ENCODE measurements at places on chromosomes 13 and 19.

DNA sequence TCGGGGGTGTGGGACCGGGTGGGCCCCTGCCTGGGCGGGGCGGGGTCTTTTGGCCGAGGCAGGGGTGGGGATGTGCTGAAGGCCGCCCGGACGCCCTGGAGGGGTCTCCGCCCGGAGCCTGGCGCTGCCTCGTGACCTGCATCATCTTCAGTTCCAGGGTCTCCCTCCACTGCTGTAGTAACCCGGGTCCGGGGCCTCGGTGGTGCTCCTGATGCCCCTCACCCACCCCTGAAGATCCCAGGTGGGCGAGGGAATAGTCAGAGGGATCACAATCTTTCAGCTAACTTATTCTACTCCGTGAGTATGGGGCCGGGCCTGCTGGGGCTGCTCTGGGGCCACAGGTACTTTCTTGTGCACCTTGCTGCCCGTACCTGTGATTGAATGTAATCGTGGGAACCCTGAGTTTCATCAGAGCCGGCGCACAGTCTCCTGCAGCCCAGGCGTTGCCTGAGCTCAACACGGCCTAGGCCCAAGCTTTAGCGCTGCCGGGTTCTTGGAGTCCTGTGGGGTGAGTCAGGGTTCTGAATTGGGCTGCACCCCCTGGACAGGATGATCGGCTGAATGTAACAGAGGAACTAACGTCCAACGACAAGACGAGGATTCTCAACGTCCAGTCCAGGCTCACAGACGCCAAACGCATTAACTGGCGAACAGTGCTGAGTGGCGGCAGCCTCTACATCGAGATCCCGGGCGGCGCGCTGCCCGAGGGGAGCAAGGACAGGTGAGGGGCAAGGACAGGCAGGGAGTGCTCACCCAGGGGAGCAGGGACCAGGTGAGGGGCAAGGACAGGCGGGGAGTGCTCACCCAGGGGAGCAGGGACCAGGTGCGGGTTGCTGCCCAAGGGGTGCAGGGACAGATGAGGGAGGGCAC, 10.5 kb downstream of the PEAK3 start:
- no peak for DNase-seq

DNA sequence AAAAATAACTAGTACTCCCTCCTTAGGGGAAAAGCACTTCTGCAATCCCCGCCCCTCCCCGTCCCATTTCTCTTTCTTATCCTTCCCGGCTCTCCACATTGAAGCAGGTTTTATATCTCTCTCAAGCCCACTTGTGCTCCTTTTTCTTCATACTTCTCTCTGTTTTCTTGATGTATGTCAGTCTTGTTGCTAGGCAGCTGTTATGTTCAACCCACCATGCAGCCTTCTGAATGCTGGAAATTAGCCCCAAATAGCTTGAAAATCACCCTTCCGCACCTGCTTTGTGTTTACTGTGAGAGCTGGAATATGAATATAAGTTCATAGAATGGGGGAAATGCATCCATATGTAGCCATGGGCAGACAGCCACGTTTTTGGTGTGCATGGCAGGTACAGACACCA, 461.4 kb downstream of the MYO16 start:
- no peak for DNase-seq

GRCh38 chr13:46712524-46712923, 84.4 kb downstream of the ESD start:
- DNase-seq, result no peak

DNA sequence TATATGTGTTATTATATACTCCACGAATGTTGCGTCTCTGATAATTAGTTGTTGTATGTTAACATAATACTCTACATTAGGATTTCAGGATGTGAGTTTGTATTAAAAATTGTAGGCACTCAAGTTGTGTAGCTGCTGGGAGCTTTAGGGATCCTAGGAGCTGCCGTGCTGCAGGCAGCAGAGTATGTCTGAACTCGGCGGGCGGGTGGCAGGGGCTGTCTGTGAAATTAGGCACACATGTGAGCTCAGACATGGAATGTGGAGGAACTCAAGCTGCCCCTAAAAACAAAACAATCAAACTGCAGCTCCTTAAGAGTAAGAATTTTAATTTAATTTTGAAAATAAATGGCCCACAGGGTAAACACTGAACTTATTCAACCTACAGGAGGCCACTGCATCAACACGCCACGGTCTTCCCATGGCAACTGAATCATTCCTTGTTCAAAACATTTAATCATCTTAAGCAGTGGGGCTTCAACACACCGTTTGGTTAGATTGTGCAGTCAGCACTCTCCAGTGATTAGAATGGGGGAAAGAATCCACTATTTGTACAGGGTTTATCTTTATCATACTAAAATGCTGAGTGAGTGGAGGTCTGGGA, 22.7 kb downstream of the SERTM1 start:
- DNase-seq, result no peak

GRCh38 chr13:35888457-35888883, 242.7 kb downstream of the DCLK1 start:
- DNase-seq, result no peak

GRCh38 chr19:39592381-39592780, 9.9 kb upstream of the LGALS13 start:
- no peak for DNase-seq

DNA sequence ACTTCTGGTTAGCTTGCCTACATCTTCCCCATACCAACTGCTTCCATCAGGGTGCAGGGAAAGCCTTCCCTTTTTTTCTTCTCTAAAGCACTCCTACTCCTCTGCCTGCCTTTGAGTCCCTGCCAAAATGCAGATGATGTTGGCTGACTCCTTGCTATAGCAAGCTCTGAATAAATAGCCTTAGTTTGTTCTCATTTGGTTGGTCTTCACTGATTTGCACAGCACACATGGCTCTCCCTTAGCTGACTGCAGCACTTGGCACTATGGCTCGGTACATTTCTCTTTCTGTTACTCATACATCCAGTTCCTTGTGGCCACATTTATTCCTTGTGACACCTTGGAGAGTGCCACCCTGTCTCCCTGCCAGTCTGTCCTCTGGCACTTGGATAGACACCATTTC, 249.8 kb downstream of the DCLK1 start:
- DNase-seq, result no peak

DNA sequence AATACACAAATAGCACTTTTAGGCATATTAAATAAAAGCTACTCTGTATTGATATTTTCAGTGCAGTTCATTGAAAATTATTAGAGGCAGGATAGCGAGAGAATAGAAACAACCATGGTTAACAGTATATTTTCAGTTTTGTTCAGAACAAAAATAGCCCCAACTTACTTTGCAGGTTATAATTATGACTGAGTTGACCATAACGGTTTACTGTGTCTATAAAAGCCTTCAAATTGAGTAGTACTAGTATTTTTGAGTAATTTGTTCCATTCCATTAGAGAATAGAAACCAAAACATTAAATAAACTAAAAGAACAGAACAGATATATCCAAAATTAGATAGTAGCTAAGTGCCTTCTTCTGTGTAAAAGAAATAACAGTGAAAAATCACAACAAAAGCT, 1108.4 kb upstream of the PCDH20 start:
- DNase-seq, result no peak

- DNase-seq, result no peak
Observed at GRCh38 chr13:19672990-19673389, 39.5 kb downstream of the MPHOSPH8 start.

DNA sequence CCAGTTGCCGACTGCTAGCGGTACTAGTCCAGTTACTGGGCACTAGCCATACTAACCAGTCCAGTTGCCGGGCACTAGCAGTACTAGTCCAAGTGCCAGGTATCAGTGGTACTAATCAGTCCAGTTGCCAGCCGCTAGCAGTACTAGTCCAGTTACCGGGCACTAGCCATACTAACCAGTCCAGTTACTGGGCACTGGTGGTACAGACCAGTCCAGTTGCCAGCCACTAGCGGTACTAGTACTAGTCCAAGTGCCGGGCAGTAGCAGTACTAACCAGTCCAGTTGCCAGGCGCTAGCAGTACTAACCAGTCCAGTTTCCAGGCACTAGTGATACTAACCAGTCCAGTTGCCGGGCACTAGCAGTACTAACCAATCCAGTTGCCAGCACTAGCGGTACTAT, 124.1 kb upstream of the MCF2L start:
- DNase-seq, result no peak
